Brain microvascular endothelial cell (primary cell): ENCODE measurements at places on chromosomes 6 and 20.
A peak's percentile ranks its signal among the peaks of the same experiment; 100 is the strongest.

GRCh38 chr6:33694401-33694931 is 17.0 kb downstream of the UQCC2 start:
- peak; percentile 33 for DNase-seq

DNA sequence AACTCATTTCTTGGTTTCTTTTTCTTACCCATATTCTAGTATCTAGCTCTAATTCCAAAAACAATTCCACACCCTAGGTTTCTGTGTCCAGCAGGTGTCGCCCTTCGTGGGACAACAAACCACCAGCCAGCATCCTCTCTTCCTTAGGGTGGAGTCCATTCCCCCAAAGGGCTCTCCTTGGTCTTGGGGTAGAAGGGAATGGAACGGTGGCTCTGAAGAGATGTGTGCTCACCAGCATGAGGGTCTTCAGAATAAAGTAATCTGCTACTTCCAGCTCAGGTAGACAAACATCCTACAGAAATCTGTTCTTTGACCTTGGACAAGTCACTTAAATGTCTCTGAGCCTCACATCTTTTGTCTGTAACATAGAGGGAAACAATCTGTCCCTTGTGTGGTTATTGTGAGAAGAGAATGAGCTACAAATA is 7.2 kb downstream of the HLA-DMB start:
- peak; percentile 74 for DNase-seq

- DNase-seq: no peak
Observed at GRCh38 chr20:46299078-46299477, 9.2 kb downstream of the CDH22 start.

GRCh38 chr6:134689641-134690040 is 260.3 kb downstream of the ALDH8A1 start:
- DNase-seq: no peak

DNA sequence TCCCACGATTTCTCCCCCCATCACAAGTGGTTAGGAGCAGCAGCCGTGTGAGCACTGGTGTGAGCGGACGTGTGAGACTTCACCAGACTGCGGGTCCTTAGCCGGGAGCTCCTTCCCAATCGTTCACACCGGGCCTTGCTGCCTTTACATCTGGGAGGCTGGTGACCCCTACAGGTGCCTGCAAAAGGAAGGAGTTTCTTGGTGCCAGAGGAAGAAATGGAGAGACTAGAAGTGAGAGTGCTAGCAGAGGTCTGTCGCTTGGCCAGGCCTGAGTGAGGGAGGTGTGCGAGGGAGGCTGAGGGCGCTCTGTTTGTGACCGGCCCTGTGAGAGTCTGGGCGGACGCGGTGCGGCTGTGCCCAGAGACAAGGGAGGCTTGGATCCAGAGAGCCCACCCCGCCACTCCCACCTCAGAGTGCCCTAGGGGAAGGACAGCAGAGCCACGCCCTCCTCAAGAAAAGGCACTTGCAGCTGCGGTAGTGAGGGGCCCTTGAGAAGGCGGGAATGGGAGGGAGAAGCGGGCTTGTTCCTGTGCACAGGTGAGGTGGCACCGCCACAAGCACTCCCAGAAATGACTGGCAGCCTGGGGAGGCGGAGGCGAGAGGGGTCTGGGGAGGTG is 10.0 kb upstream of the ARMC2 start:
- DNase-seq: no peak

DNA sequence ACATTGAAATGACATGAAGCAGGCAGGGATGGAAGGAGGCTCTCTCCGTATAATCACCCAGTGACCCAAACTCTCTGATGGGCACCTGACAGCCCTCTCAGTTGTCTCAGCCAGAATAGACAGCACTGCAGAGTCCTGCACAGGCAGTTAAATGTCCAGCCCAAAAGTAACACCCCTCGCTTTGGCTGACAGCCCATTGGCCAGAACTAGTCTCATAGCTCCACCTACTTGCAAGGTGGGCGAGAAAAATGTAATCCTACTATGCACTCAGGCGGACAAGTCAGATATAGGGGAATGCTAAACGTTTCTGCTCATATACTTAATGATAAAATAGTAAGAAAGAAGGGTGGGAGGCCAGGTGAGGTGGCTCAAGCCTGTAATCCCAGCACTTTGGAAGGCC is 393.5 kb upstream of the JARID2 start:
- DNase-seq: no peak

DNA sequence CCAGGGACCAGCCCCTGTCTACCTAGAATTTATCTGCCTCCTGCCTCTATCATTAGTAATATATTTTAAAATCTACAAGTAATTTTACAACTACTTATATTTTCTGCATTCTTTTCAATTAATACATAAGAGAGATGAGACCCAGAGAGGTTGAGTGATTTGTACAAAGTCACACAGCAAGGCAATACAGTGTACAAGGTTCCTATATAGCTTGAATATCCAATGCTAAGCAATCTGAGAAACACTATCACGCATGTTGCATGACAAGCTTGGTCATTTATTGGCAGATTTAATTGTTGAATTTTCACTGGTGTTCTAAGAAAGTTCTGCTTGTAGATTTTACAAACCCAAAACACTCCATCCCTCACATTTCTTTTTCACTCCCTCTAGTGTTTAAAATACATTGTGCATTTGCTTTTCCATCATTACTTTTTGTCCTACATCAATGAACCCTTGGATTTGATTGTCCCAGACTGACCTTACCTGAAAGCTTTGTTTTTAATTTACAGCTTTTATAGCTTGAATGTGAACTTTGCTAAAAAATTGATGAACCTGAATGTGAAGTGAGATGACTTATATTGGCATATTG is 520.9 kb upstream of the CITED2 start:
- no peak for DNase-seq

- DNase-seq: peak; percentile 48
Observed at GRCh38 chr6:57173886-57174510, 1.9 kb downstream of the BAG2 start.

DNA sequence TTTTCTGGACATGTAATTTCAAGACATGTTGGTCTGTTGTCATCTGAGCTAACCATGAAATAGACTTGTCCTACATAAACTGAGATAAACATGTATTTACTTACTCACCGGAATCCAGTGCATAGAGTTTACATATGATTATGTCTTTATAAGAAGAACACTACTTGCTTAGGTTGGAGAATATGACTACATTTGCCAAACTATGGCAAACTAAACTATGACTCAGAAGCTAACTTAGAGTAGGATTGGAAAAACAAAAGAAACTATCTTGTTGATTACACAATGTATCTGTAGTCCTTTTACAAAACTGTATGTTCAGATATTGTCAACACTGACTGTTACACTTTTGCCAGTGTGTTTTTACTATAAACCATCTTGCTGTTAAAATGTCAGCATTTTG is 113.3 kb downstream of the CRYBG1 start:
- no peak for DNase-seq

GRCh38 chr6:135458051-135458450 is 39.5 kb downstream of the AHI1 start:
- peak; percentile 20 for DNase-seq

DNA sequence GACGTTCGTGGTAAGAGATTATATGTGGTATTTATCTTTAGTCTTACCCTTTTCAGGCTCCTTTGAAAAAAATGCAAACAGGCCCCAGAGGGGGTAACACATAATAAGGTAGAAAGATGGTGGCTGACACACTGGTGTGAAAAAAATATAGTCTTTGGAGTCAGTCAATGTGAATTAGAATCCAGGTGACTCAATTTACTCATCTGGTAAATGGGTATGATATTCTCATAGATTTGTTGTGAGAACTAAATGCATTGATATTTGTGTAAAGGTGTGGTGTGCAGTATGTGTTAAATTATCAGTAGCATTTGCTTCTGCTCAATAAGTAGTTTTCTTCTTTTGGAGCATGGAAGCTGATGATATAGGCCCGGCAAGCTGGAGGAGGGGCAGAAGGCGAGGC is 25.7 kb downstream of the CD83 start:
- DNase-seq: no peak

- DNase-seq: no peak
Observed at GRCh38 chr6:111091987-111092386, 4.7 kb downstream of the SLC16A10 start.
